Activated T-helper 1 cell treated with anti-CD3 and anti-CD28 coated beads, Interleukin-12 subunit alpha, Interleukin-12 subunit beta, Interleukin-2, Interleukin-4 antibody, amounts not matched to agents 30 ng/mL and 10 ng/mL and 1 ng/mL, durations not matched to agents 14 hours and 24 hours and 36 hours (primary cell): ENCODE measurements at places on chromosomes 5 and 9. TPM values are rescaled to one million over a fixed set of nuclear protein-coding genes. Genes with fewer than 3 reads are reported as not detected.

DNA sequence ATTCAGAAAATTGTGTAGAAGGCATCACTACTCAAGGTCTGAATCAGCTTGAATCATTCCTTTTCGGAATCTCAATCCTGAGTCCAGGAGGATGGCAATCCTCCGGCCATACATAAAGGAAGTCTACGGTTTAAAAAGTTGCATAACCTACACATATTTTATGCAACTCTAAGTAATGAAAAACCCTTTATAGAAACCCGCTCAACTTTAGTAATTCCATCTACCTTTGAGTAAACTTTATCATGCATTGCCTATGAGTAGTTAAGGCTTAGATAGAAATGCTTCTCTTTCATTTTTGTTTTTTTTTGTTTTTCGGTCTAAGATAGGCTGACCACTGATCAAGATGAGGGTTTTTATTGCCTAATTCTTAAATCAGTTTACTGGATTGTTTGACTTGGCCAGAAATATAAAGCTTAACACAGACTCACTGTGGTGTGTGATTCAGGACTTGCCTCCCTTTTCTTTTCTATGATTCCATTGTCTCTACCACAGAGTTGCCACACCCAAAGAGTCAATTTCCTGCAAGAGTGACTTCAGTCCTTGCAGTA, 85.0 kb downstream of the LURAP1L start:
- DNase-seq, result no peak

GRCh38 chr9:137705906-137706305, 87.1 kb downstream of the EHMT1 start:
- no peak for DNase-seq

SCGB3A2 gene
- total RNA-seq, result not detected in 2 replicates

DNA sequence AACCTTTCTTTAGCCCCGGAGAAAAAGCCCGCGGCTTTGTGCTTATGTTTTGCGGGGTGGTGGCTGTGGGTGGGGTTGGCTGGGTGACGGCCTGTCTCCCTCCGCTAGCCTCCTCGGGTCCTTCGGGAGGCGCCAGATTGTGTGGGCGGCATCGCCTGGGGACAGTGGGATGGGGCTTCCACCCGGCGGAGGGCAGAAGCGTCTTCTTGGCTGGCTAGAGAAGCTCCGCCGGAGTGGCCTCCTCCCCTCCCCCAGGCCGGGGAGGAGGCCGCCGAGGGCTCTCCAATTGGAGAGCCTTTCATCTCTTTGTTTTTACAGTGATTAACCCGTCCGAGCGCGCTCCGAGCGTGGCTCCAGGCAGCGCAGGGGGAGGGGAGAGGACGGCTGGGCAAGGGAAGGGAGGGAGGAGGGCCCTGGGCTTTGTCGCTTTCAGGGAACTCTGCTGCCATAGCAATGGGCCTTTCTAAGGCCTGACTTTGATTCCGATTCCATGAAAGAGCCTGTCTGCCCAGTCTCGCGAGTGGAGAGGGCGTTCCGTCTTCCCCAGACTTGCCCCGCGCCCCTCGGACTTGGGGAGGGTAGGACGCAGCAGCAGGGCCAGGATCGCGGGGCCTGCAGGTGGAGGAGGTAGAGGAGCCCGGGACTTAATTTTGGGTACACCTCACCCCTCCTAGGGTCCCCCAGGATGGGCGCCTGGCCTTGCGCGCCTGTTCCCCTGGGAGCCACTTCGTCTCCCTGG, 36.7 kb upstream of the TIFAB start:
- DNase-seq, result no peak

CTXN3 gene
- not detected in 2 replicates for total RNA-seq
